ENCODE measurements at places on chromosomes 3 and 15.
A peak's percentile ranks its signal among the peaks of the same experiment; 100 is the strongest.

- DNase-seq = no peak
Measured at GRCh38 chr15:20351448-20351971, 190.1 kb downstream of the GOLGA6L6 start.

DNA sequence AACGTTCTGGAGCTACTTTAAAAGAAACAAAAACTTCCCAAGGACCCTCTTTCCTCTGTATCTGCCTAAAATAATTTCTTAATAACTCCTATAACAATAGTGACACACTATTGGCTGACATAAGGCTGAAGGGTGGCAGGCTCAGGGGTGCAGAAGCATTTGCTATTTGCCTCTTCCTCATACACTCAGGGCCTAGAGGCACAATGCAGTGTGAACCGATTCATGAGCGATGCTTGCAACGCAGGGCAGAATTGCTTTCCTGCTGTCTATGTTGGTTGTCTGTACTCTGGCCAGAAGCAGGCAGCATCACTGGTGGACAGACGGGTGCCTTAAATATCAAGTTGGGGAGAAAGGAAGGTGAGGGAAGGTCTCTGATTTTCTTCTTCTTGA, 157.4 kb downstream of the AGBL1 start:
- no peak for DNase-seq

GRCh38 chr3:69998759-69999139, 784 bp upstream of the SAMMSON start:
- DNase-seq = no peak

- DNase-seq = no peak
Measured at GRCh38 chr15:100818927-100819326, 60.7 kb upstream of the ALDH1A3 start.

GRCh38 chr3:167776066-167776685, 40.7 kb downstream of the SERPINI1 start:
- no peak for DNase-seq

DNA sequence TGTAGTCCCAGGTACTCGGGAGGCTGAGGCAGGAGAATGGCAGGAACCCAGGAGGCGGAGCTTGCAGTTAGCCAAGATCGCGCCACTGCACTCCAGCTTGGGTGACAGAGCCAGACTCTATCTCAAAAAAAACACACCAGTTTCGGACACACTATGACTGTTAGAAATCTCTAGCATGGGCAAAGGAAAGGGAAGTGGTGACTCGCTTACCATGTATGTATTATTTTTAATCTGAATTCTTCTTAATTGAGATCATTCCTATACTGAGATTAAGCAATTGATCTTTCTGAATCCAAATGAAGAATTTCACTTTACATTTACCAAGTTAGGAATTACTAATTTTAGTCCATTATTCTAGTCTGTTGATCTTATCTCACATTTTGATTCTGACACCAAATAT, 459.2 kb upstream of the ALCAM start:
- DNase-seq = peak; percentile 89

GRCh38 chr3:71152039-71152891, 431.3 kb downstream of the FOXP1 start:
- no peak for DNase-seq

GRCh38 chr3:22836131-22836530, 367.0 kb upstream of the UBE2E2 start:
- DNase-seq = no peak

DNA sequence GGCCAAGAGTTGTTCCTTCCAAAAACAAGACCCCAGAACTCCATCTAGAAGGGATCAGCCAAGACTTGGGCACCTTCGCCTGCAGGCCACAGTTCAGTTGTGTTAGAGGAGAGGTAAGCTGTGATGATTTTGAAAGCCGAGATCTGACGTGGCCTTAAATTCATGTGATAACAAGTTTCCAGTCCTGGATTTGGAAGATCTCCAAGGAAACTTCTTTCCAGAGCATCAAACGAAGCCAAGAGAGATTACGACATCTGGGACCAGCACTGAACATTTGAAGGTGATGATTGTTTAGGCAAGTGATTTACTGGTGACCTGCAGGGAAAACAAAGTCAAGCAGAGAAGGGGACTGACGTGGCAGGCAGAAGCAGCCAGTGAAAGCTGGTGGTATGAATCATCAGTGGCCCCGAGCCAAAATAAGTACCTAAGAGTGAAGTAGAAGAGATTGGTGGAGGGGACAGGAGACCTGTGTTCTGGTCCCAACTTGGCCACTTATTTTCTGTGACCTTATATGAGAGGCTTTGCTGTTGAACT, 339.0 kb upstream of the PROK2 start:
- peak; percentile 22 for DNase-seq

DNA sequence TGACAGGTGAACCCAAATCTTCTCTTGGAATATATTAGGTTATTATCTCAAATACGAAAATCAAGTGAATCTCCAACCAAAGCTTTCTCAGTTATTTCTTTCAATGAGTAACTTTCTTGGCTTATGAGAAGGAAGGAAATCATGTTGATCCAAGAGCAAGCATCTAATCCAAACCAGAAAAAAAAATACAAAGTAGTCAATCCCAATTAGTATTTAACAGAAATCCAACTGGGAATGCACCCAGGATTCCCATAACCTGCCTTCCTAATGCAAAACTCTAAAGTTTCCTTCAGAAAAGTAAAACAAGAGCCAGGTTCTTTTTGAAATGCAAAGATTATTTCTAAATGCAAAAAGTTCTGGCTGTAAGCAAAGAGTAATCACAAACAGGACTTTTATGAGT, 289.3 kb downstream of the SHOX2 start:
- no peak for DNase-seq

GRCh38 chr3:56823421-56823926, 21.7 kb upstream of the ARHGEF3 start:
- DNase-seq = no peak

- peak; percentile 61 for DNase-seq
Measured at GRCh38 chr3:49803465-49804140, 542 bp downstream of the INKA1 start.

DNA sequence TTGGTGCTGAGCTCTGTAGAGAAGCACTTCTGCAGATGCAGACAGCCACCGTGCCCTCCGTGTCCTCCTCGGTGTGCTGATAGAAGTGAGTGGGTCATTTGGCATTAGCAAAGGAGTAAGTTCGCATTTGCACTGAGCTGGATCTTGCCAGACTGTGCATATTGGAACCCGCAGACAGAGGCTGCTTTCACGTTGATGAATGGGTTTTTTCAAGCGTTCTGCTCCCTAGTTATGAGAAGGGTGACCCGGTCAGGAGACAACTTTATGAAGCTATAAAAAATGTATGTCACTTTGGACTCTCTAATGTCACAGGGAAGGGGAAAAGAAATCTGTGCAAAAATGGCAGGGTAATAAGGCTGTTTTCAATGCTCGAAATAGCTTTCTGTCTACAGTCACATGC, 739.4 kb downstream of the MCTP2 start:
- no peak for DNase-seq

- no peak for DNase-seq
Measured at GRCh38 chr15:70036585-70037291, 61.0 kb downstream of the TLE3 start.

DNA sequence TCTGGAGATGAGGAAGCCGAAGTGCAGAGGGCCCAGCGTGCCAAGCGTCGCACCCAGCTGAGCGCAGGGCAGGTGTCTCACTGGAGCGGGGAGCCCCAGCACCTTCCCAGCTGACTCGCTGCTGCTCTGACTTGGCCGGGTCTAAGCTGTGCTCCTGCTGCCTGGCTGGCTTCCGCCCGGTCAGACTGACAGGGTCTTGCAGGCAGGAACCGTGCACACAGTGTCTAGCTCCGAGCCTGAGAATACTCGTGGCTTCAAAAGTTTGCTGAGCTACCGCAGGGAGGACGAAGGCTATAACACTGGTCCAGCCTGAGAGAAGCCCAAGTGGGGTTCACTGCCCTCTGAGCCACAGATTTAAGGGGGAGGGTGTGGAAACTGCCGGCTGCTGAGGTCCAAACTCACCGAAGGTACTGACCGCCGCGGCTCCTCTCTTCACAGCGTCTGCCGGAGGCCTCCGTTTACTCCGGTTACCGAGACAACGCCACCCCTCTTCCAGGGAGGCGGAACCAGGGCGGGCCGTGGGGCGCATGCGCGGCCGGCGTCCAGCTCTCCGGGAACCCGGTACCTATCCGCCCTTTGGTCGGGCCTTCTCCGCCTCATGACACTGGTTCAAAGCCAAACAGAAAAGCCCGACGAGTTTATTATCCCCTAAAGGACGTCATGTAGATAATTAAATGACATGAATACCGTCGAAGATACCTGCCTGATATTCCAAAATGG, at the start of gene CFAP44:
CFAP44 (minus strand) TSS at position 443 of the 720 bp plus-strand sequence. CDS start 7,829 bp downstream, outside the sequence.
- DNase-seq = peak; percentile 25

DNA sequence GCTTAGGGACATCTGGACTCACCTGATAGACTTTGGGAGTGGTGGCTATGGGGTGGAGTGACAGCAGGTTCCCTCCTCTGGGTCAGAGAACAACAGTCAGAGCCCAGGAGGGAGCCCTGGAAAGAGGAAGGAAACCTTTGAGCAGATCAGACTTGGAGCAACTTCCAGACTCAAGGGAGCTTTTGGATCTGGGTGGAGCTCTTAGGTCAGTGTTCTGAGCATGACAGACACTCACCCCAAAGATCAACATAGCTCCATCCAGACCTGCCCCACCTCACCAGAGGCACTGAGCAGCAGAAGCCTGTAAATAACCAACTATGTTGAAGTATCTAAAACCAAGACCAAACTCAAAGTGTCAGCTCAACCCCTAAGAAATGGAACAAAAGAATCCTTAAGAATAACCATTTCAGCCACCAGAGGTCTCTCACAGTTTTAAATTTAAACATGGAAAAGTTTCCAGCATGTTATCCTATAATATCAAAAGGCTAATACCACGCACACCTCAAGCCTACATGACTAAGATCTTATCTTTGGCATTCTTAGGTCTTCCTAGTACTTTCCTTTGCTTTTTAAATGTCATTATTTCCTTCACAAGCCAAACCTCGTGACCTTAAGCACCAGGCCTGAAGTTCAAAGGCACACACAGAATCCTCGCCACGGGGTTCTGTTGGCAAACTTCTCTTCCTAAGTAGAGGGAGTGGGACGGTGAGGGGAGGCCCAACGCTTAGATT, 56.4 kb downstream of the UMPS start:
- no peak for DNase-seq

DNA sequence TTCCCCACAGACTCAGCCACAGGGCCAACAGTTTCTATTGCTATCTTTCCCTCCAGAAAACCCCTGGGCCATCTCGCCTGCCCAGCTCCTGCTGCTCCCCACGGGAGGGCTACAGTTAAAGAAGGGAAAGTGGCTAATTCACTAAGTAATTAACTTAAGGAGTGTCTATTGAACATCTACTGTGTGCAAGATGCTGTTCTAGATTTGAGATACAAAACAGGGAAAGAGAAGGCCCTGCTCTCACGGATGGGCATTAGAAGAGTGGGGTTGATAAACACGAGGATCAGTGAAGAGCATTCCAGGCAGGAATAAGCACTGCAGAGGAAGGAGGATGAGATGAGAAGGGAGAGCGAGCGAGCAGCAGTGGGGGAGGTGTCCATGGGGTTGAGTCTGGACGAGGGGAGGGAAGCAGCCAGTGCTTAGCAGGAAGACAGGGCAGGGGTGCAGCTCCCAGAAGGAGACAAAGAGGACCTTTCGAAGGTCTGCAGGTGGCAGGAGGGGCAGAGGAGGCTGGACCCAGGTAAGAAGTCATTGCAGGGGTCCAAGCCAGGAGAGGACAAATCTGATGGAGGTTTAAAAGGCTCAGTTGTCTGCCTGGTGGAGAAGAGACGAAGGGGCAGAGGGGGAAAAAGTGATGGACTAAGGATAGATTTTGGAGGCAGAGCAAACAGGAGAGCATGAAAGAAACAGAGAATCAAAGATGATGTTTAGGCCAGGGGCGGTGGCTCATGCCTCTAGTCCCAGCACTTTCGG, 64.7 kb downstream of the KLF15 start:
- no peak for DNase-seq

GRCh38 chr15:65069179-65069578, 1.4 kb upstream of the RASL12 start:
- no peak for DNase-seq

- no peak for DNase-seq
Measured at GRCh38 chr15:51022206-51022605, 72.5 kb downstream of the TNFAIP8L3 start.

DNA sequence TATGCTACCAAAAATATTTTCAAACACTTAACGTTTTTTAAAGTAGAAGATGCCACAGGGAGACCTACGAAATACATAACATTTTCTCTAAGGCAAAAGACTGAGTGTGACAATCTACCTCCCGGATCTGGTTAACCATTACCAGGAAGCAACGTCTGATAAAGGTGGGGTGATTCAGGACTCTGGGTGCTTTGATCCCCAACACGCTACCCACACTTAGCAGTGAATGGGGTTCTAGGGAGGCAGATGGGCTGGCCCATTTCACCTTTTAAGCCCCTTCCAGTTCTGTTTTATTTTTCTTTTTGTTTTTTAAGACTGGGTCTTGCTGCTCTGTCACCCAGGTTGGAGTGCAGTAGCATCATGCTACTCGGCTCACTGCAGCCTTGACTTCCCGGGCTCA, 39.5 kb downstream of the EIF4E3 start:
- DNase-seq = no peak

- DNase-seq = no peak
Measured at GRCh38 chr15:63729115-63729884, 104.4 kb downstream of the HERC1 start.

- no peak for DNase-seq
Measured at GRCh38 chr15:98321896-98322295, 326.4 kb upstream of the IGF1R start.

DNA sequence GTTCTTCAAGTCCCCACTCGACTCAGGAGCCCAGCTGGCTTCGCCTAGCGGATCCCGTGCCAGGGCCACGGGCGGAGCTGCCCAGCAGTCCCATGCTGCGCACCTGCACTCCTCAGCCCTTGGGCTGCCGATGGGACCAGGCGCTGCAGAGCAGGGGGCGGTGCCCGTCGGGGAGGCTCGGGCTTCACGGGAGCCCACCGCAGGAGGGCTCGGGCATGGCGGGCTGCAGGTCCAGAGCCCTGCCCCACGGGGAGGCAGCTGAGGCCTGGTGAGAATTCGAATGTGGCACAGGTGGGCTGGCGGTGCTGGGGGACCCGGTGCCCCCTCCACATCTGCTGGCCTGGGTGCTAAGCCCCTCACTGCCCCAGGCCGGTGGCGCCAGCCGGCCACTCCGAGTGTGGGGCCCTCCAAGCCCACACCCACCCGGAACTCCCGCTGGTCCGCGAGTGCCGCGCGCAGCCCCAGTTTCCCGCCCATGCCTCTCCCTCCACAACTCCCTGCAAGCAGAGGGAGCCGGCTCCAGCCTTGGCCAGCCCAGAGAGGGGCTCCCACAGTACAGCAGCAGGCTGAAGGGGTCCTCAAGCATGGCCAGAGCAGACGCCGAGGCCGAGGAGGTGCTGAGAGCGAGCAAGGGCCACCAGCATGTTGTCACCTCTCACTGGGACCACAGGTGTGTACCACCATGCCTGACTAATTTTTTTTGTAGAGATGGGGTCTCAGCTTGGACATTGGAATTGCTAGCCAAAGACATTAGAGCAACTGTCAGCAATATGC, 17.0 kb downstream of the RAB7A start:
- DNase-seq = no peak

DNA sequence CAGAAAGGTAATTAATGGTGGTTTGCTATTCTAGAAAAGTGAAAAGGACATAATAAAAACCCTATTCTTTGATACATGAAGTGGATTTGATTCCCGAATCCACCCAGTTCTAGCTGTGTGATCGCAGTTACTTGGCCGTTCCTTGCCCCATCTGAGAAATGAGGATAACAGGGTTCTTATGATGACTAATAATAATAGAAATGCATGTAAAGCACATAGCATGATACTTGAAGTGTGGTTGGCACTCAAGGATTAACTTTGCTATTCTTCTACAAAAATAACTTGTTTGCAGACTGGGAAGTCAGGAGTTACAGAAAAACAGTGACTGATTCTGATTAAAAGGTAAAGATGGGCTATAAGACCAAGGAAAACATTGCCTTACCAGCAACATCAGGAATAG, 26.8 kb downstream of the PARL start:
- no peak for DNase-seq

Measured in kidney capillary endothelial cell (primary cell).